Pulmonary artery endothelial cell (primary cell): ENCODE measurements at places on chromosomes 4 and X.

- DNase-seq, result no peak
Measured at GRCh38 chr4:53902786-53903185, 161.6 kb downstream of the CHIC2 start.

- DNase-seq, result no peak
Measured at GRCh38 chrX:98939456-98939855, 1470.6 kb downstream of the PCDH19 start.

GRCh38 chr4:82097504-82097903 lies 276.3 kb downstream of the HNRNPD start:
- DNase-seq, result no peak

DNA sequence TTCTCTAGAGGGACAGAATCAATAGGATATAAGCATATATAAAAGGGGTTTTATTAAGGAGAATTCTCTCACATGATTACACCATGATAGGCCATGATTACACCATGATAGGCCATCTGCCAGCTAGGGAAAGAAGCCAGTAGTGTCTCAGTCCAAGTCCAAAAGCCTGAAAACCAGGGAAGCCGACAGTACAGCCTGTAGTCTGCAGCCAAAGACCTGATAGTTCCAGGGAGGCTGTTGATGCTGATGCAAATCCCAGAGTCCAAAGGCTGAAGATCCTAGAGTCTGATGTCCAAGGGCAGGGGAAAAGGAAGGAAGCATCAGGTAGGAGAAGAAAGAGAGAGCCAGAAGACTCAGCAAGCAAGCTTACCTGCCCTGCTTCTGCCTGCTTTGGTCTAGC lies 411.3 kb upstream of the EMCN start:
- DNase-seq, result no peak

- DNase-seq, result no peak
Measured at GRCh38 chr4:9685692-9686091, 95.7 kb upstream of the DRD5 start.

GRCh38 chrX:115582616-115583495 lies 21.9 kb downstream of the PLS3 start:
- DNase-seq, result no peak

GRCh38 chr4:63169836-63170235 lies 1239.4 kb downstream of the TECRL start:
- DNase-seq, result no peak

DNA sequence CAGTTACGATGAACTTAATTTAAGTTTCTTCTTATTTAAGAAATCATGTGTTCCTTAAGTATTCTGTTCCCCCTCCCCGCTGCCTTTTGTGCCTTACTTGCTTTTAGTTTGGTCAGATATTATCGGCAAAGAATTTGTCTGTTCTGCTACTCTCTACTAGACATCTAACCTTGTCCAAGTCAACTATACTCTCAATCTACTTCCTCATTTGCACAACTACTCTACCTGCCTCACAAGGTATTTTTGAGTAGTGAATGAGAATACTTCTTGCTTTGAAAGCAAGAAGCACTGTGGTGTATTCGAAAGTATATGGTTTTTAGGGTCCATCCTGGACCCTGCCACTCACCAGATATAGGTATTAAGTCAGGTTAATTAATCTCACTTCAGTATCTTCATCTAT lies 8.0 kb upstream of the KLHL5 start:
- no peak for DNase-seq

GRCh38 chr4:108036213-108036612 lies 46.5 kb downstream of the HADH start:
- DNase-seq, result no peak

DNA sequence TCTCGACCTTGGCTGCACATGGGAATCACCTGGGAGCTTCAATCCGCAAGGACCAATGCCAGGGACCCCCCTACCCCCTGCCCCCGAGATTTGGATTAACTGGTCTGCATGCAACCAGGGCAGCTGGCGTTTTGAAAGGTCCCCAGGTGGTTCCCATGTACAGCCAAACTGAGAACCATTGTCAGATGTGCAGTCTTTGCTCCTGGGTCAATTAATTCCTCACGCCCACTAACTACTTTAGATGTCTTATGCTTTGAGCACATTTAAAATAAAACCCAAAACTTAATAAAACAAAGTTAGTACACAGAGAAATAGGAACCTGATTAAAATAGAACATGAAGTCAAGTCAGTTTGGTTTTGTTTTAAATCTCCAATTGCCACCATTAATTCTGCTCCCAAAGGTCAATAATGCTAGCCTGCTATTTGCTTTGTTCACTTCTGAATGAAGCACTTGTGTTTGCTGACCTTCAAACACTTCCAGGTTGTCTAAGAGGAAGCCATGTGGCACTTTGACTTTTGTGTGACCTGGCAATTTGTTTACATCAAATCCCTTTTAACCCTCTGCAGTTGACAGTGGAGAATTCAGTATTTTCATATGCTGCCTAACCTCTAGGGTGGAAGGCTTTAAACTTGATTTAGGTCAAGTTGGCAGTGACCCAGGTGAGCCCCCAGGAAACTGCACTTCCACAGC lies 27.2 kb upstream of the TMSB4X start:
- DNase-seq, result no peak

- DNase-seq, result no peak
Measured at GRCh38 chr4:2451036-2451520, 17.8 kb upstream of the RNF4 start.

DNA sequence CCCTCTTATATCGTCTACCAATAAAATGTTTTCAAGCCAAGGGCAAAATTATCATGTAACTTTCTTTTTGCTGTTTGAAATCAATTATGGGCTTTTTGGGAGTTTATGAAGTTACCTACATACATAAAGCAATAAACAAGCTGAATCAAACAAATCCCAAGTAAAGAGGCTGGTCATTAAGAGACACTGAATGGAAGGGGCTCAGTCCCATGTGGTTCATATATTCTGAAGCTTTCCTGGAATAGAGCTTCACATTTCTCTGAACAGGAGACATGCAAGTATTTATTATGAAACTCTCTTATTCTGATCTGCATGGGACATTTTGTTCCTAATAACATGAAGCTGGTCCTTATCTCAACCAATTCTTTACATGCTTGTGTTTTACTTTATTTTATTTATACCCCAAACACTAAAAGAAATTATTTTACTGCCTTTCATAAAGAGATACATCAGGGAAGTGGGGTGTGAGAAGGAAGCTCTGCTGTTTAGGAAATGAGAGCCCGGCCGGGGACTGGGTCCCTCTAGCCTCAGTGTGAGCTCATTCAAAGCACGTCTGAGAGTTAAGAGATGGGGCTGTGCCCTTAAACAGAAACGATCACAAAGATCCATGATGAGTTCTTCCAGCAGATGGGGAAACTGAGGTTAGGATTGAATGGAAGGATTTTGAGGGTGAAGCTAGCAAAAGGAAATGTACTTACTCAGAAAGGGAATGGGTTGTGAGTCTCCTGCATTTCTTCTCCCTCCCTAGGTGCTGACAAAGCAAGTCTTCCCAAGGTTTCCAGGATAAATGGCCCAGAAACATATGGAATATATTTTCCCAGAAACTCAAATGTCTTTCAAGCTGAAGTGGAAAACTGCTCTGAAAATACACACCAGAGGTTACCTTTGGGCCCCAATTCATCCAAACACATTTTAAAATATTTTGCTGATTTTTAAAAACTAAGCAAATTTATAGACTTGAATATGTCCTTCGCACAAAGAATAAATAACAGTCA lies 93.1 kb upstream of the LNX1 start:
- no peak for DNase-seq

- no peak for DNase-seq
Measured at GRCh38 chr4:11014199-11014598, 329.6 kb upstream of the CLNK start.

- DNase-seq, result no peak
Measured at GRCh38 chrX:98956014-98956413, 1454.1 kb downstream of the PCDH19 start.

DNA sequence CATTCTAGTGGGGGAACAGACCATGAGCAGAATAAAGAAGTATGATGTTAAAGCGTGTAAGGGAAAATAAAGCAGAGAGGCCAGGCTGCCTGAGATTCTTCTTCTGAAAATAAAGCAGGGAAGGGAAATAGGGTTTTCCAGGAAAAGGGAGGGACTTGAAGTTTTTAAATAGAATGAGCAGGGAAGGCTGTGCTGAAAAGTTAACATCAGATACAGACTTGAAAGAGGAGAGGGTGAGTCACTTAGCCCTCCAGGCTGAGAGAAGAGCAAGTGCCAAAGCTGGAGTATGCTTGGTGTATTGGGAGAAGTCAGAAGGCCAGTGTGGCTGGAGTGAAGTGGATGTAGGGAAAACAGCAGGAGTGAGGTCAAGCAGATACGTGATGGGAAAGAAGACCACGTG lies 10.0 kb upstream of the PLK4 start:
- DNase-seq, result peak; percentile 68

DNA sequence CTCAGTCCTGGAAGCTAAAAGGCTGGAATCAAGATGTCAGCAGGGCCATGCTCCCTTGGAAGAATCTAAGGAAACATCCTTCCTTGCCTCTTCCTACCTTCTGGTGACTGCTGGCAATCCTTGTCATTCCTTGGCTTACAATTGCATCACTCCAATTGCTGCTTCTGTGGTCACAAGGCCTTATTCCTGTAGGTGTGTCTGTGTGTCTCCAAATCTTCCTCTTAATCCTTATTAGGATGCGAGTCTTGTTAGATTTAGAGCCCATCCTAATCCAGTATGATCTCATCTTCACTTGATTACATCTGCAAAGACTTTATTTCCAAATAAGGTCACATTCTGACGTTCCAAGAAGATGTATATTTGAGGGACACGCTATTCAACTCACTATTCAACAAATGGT lies 52.2 kb downstream of the SMIM20 start:
- no peak for DNase-seq

DNA sequence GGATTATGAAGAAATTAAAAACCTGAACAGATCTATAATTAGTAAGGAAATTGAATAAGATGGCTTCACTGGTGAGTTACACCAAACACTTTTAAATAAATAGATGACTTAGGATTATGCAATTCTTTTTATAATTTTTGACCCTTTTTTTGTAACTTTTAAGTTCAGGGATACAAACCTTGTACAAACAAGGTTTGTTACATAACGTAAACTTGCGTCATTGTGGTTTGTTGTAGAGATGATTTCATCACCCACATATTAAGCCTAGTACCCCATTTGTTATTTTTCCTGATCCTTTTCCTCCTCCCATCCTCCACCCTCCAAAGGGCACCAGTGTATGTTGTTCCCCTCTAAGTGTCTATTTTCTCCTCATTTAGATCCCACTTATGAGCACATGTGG lies 75.7 kb downstream of the CPEB2 start:
- no peak for DNase-seq

DNA sequence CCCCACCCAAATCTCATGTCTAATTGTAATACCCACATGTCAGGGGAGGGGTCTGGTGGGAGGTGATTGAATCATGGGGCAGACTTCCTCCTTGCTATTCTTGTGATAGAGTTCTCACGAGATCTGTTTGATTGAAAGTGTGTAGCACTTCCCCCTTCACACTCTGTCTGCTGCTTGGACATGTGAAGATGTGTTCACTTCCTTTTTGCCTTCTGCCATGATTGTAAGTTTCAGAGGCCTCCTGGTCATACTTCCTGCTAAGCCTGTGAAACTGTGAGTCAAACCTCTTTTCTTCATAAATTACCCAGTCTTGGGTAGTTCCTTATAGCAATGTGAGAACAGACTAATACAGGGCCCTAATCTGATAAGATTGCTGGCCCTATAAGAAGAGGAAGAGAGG lies 1514.8 kb downstream of the RPA4 start:
- no peak for DNase-seq

- DNase-seq, result no peak
Measured at GRCh38 chrX:13742397-13743176, 8.0 kb downstream of the OFD1 start.

DNA sequence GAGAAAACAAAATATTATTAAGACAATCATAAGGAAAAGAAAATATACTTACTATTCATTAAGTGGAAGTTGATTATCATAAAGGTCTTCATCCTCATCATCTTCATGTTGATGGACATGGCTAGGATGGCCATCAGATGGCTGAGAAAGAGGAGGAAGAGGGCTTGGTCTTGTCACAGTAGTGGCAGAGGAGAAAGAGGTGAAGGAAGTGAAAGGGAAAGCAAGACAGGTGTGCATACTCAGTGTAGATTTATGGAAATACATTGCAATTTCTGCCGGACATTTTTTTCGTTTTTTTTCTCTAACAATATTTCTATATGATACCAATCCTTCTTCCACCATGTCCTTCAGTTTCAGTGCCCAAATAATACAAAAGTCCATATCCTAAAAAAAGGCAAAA lies 1409.8 kb downstream of the PCDH7 start:
- DNase-seq, result no peak

- DNase-seq, result no peak
Measured at GRCh38 chrX:29824176-29824906, 391.0 kb upstream of the MAGEB2 start.

DNA sequence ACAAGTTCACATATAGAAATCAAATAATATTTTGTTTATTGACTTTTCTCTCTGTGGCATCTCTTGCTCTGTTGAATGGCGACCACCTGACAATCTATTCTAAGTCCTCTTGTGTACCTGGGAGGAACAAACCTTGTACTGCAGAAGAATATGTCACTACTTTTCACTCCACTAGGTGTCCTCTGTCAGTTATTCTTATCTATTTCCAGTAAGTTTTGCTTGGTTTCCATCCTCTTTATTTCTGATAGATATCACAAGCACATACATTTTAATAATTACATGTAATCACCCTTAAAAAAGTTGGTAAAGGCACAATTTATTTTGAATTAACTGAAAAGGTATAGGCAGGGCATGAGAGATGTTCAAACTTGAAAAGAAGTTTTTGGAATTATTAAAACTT lies 238.4 kb downstream of the SNCA start:
- DNase-seq, result peak; percentile 7

DNA sequence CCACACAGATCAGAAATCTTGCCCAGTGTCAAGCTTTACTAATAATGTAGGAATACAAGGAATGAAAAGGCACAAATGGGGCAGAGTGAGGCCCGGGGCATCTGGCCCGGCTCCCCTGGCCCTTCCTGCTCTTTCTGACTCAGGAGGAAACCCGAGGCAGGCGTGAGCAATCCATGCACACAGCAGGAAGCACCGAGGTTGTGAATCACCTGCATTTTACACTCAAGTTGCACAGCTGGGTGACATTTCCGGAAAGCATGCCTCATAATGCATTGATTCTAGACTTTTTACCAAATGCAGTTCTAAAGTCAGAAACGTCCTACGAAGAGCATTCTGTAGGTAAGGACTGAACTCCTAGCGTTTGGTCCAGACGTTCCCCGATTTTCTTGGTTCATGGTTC lies 38.9 kb downstream of the PRIMPOL start:
- DNase-seq, result peak; percentile 93

- DNase-seq, result peak; percentile 11
Measured at GRCh38 chr4:103136671-103137445, 37.2 kb upstream of the BDH2 start.

DNA sequence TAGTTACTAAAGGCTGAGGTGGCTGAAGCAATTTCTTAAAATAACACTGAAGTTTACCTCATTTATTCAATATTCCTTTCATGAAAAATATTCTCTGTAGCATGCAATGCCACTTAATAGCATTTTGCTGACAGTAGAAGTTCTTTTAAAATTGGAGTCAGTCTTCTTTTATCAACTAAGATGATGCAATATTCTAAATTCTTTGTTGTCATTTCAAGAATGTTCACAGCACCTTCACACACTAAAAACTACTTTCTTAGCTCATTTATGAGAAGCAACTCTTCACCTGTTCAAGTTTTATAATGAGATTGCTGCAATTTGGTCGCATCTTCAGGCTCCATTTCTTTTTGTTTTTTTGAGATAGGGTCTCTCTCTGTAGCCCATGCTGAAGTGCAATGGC lies 48.8 kb downstream of the ANAPC10 start:
- no peak for DNase-seq

- DNase-seq, result no peak
Measured at GRCh38 chr4:74830928-74831327, 36.6 kb upstream of the BTC start.

- DNase-seq, result no peak
Measured at GRCh38 chrX:19005909-19006308, 22.0 kb upstream of the PHKA2 start.
